ENCODE measurements at places on chromosomes 12 and 14.

DNA sequence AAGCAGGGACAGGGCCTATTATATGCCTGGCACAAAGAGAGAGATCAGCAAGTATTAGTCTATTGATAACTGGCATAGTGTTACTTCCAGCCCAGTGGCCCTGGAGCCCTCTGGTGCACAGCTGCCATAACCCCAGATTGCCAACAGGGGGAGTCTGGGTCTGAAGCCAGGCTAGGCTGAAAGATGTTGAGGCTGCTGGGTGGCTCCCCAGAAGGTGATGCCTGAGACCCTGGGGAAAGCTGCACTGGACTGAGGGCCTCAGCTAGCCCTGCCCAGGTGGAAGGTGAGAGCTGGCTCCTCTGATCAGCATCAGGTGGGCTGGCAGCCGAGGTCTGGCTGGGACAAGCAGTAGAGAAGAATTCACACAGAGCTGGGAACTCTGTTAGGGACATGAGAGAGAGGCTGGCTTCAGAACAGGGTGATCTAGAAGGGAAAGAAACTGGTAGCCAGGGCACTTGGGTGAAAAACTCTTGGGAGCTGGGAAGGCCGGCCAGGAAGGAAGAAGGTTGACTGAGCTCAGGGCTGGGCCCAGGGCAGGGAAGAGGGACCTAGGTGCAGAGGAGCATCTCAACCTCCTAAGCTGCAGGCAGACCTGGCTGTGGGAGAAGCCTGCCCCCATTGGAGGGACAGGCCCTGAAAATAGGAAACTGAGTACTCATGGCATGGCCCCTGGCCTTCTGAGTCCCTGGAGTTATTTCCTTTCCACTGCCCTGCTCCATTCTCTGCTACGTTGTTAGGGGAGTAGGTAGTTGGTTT is 3.9 kb downstream of the GZMH start:
- DNase-seq = peak; percentile 75

- no peak for DNase-seq
These were observed at the start of gene GRIP1 for GRCh38 chr12:66678338-66679275. GRIP1 (minus strand) TSS chr12:66679076; CDS start chr12:66678904, 172 bp downstream.

DNA sequence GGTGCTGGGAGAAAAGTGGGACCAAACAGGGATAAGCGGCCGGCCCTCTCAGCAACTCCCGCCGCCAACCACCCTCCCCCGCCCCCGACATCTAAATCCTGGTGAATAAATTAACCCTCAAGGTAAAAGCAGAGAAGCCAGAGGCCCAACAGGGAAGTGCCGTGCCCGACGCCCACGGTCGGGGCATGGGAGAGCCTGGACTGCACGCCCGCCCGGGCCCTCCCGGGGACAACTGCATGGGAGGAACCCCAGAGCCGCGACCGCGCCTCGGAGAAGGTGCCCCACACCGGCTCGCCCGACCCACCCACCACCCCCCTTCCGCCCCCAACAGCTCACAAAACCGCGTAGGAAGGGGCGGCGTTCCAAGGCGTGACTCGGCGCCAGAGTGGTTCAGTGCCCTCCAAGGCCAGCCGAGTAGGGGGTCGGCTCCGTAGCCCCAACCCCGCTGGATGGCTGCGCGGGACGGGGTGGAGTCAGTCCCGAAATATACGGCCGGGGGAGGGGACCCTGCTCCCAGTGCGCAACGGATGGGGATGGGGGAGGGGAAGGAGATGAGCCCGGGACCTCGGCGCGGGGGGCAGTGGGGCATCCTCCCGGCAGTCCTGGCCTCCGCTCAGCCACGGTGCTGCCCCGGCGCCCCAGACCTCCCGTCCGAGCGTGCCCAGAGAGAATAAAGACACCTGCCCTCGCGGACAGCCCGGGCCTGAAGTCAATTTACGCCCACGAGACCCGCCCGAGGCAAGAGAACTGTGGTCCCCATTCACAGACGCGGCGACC is 732 bp downstream of the SLC25A29 start:
- peak; percentile 27 for DNase-seq

DNA sequence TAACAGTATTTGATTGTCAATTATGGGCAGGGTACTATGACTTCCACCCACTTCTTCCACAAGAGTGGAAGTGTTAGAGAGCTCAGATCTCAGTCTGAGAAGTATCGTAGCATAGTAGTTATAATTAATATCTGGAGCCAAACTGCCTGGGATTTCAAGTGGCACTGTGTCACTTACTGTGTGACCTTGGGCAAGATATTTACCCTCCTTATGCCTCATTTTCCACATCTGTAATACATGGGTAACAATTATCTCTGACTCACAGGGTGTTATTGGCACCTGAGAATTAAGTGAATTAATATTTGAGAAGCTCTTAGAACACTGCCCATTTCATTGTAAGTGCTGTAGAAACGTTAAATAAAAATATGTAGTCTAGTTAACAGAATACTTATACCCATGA is 11.5 kb downstream of the RAB21 start:
- DNase-seq = no peak

- no peak for DNase-seq
These were observed 39.0 kb upstream of the SFSWAP start for GRCh38 chr12:131671871-131672270.

DNA sequence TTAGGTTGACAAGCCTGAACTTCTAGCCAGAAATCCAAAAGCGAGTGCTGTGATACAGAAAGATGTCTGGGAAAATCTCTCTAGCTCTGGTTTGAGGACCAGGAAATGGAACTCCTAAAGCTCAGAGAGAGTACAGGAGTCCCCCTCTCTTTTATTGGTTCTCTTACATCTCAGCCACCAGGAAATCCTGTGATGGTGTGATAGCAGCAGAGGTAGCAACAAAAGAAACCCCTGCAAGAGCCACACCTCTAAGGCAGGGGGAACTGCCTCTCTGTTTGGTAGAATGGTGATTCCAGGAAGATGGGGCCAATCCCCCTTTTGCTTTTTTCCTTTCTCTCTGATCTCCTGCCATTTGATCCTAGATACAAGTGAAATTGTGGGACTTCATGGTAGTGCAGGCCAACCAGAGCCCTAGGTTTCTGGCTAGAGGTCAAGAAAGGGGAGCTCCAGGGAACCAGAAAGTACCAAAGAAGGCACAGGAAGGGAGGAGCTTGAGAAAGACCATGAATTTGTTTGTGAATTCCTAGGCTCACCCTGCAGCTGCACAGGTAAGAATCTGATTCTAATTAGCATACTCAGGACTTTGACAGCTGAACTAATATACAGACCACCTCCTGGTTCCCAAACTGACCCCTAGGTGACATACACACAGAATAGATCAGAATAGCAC is 88.5 kb downstream of the PAPLN start:
- DNase-seq = no peak

DNA sequence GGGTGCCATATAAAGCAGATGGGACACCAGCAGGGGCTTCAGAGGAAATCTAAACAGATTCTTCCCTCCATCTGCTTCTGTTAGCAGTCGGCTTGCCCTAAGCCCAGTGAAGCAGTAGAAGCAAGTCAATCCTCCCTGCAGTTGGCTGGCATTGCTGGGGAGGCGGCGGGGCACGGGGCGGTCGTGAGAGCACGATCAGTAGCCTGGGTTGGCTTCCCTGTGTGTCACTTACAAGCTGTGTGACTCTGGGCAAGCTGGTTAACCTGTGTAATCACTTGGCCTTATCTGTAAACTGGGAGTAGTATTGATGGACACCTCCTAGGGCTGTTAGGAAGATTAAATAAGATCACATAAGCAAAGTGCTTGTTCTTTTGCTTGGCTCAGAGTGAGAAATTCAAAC is 19.4 kb downstream of the MYRFL start:
- no peak for DNase-seq

DNA sequence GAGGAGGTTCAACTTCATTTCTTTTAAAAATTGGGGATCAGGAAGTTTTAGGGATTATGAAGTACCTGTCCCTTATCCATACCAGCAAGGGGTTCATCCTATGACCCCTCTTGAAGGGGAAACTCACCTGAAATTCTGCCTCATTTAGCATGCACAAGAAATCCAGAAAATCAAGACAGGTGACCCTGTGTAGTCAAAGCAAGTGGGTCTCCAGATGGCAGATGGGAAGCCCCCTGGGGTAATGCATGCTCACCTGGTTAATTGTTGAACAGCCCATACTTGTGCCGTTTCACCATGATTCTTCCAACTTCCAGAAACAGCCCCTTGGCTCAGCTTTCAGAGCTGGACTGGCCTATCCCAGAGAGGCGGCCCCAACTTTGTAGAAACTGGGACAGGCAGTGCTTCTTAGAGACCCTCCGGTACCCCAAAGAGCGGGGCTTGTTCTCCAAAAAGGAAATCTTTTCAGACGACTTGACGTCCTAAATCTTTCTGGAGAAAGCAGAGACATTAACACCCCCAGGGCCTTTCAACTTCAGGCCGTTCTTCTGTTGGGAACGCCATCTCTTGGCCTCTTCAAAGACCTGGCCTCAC is 66.3 kb upstream of the ESRRB start:
- no peak for DNase-seq

DNA sequence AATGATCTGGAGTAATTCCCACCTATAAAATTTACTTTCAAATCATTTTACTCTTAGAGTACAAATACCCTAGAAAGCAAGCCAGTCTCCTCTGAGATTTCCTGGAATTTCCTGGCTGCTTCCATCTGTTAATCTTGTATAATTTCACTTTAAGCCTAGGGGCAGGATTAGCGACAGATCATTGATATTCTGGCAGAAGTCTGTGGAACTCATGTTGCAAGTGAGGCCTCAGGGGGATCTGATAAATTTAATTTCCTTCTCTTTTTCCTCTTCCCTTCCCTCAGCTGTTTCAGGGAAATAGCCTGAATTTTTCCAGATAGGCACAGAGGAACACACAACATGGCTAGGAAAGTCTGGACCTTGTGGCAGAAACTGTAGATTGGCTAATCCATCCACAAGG is 5.9 kb upstream of the KRT6A start:
- DNase-seq = no peak

- no peak for DNase-seq
These were observed 78.3 kb upstream of the NCOR2 start for GRCh38 chr12:124645530-124646244.

DNA sequence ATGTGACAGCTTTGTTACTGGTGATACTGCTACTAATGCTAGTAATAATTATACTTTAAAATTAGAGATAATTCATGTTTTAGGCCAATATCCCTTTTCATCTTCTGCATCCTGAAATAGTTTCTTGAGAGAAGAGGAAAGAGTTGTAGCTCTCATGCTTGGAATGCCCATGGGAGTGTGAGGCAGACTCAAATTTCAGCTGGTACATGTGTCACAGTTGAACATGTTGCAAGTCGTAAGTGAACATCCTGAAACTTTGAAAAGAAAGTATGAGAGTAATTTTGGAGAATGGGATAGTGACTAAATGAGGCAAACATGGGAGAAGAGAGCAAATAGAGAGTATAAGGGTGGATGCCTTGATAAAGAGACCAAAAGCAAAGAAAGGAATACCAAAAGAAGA is 168.0 kb downstream of the TMTC3 start:
- DNase-seq = no peak

- DNase-seq = no peak
These were observed 70.0 kb upstream of the CPM start for GRCh38 chr12:69002969-69003368.

GRCh38 chr14:33524244-33524643 is 426.6 kb downstream of the EGLN3 start:
- no peak for DNase-seq

- no peak for DNase-seq
These were observed 184.7 kb downstream of the TMEM117 start for GRCh38 chr12:44020555-44020954.

DNA sequence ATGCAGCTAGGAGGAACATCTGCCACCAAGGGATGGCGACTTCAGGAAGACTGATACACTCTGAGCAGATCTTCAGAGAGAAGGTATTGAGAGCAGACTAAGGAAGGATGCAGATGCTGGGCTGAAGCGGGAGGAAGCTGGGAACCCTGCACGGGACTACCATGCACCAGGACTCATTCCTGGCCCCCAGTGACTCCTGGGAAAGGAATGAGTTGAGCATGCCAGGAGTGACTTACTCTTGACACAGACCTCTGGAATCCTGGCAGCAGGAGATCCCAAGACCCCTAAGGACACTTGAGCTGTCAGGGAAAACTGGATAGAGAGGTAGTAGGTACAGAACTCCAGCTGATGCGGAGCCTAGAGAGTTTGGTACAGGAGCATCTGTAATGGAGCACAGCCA is 336.1 kb downstream of the RPS29 start:
- DNase-seq = no peak

DNA sequence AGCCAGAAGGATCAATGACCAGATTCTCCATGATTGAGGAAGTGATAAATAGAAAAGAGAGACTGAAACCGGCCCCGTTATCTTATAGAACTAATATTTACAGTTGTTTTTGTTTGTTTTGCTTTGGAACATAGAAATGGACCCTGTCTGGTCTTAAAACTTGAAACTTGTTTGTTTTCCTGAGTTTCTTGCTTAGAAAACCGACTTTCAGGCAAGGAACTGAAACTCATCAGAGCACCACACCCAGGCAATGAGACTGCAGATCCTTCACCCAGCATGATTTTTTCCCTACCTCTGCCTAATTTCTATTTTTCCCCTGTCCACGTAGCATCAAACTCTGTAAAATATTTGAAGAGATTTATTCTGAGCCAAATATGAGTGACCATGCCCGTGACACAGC is 10.6 kb upstream of the CLEC12A start:
- DNase-seq = no peak

DNA sequence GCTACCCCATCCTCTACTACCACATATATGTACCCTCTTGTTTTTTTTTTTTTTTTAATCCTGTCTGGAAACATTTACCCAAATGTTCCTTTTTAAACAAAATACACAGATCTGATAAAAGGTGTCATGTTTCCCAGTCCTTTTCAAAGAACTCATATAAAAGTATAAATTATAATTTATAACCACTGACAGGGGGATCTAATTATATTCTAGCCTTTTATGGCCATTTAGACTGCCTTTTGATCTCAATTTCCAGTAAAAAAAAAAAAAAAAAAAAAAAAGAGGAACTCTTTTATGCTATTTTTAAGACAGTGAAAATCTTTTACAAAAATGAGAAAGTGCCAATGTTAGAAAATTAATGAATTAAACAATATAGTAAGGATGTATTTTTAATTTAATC is 65.0 kb downstream of the NAV3 start:
- DNase-seq = no peak

DNA sequence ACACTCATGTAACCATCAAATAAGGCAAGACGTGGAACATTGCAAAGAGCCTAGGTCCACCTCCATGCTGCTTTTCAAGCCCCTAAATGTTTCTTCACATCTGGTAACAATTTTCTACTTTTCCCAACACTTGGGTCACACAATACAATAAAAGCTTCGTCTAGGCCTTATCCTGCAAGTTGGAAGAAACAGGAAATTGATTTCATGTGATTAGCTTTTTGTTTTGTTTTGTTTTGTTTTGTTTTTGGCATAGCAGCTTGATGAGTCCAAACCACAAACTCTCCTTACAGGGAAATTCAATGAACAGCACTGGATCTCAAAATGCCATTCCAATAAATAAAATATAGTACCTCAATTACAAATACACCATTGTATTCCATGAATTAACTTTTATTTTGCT is 19.3 kb downstream of the TAS2R50 start:
- no peak for DNase-seq

DNA sequence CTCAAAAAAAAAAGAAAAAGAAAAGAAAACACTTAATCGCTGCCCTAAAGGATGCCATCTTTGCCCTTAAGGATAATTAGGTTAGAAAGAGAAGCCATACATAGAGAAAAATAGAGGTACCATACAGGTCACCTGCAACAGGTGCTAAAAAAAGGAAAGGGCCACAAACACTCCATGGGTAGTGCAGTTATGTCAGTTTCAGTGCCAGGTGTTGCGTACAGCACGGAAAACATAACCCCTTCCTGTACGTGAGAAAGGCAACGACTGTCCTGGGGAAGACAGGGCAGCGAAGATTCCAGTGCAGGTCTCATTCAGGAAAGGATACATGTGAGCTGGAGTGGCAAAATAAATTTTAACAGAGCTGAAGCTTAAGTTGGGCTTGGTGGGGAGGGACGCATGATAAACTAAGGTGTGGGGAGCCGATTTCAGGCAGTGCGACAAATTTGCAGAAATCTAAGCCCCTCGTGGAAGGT is 553 bp upstream of the DAZAP2 start:
- DNase-seq = no peak
